Stimulated activated CD4-positive, alpha-beta T cell treated with anti-CD3 and anti-CD28 coated beads, Interleukin-4, amount 100 ng/mL, for 24 hours (primary cell): ENCODE measurements at places on chromosomes 1 and 21.

- no peak for DNase-seq
These were observed 238.0 kb downstream of the TM2D1 start for GRCh38 chr1:61486783-61487536.

GRCh38 chr1:209405183-209405814 is 178.2 kb upstream of the CAMK1G start:
- no peak for DNase-seq

GRCh38 chr1:226404063-226404903 is 3.6 kb downstream of the PARP1 start:
- no peak for DNase-seq

- no peak for DNase-seq
These were observed 196.5 kb downstream of the TPR start for GRCh38 chr1:186178426-186179043.

DNA sequence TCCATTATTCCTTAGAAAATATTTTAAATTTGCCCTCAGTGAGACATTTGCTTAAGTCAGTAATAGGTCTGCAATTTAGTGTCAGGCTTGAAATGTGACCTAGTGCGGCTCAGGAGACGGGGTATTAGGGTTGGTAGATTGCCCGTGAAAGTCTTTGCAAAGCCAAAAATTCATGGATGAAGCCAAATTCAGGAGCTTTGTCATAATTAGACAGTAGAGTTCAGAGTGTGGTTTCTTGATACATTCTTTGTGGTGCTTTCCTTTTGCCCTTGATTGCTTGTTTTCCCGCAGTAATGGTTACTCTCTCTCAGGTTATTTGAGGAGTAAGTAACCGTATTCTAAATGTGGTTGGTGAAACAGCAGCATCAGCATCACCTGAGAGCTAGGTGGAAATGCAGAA is 120.7 kb downstream of the RPS6KC1 start:
- no peak for DNase-seq

DNA sequence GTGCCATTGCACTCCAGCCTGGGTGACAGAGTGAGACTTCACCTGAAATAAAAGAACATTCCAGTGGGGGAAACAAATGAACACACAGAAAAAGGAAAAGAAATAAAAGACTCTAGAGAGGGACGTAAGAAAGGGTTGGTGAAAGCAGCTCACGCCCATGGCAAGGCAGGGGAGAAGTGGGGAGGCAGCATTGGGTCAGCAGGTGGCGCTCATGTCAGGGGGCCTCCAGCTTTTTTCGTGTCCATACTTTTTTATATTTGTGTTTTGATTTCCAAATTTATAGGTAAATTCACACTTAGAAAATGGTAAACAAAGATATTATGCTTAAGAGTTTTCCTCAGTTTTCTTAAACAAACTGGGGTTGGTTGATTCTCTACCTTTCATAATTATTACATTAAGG is 45.5 kb downstream of the VPS13D start:
- DNase-seq: peak; percentile 44

DNA sequence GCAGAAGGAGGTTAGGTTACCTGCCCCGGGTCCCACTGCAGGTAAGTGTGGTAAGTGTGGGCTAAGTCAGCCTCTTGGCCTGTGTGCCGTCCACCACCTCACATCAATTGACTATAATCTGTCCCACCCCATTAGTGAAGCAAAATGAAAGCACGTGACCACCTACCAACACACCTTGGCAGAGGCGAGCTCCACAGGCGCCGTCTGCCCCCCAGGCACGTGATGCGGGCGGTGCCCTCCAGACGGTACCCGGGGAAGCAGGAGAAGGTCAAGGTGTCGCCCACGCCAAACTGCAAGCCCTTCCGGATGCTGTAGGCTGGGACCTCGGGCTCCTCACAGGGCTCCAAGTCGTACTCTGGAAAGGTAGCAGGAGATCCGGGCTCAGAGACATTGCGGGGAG is 149.5 kb upstream of the HMGB4 start:
- no peak for DNase-seq

- DNase-seq: no peak
These were observed 3.1 kb downstream of the SIM2 start for GRCh38 chr21:36701756-36702621.

DNA sequence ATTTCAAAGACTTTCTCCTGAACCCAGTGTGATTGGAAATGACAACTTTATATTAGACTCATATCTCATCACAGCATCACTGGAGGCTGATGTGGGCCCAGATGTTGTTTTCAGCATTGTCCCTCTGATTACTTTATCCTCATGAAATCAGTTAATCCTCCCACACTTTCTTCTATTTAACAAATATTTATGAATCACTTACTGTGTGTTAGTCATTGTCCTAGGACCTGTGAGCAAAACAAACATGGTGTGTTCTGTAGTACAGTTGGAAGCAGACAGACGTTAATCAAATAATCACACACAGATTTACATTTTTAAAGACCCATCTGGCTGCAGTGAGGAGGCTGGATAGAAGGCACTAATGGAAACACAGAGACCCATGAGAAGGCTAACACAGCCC is 383.7 kb downstream of the PRDM2 start:
- DNase-seq: no peak

- no peak for DNase-seq
These were observed 41.2 kb downstream of the DPT start for GRCh38 chr1:168687816-168688215.

- no peak for DNase-seq
These were observed 39.1 kb downstream of the DYRK1A start for GRCh38 chr21:37405629-37406028.

DNA sequence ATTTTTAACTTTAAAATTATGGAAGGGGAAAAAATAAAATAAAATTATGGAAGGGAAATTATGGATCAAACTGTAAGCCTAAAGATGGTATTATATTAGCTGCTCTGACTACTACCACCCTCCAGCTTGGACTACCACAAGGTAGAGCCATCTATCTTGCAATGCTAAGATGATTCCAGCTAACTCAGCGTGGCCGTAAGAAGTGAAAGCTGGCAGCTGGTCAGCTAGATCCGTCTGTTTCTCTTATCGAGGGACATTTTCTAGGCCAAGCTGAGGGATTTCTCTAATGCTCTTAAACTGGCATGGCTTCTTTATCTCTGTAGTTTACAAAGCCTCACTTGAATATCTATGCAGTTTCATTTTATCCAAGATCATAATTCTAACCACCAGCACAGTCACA is 31.5 kb downstream of the LYST start:
- DNase-seq: no peak

GRCh38 chr1:172138634-172139033 is 281.9 kb upstream of the C1orf105 start:
- DNase-seq: no peak

GRCh38 chr1:226690460-226690982 is 48.6 kb downstream of the ITPKB start:
- DNase-seq: peak; percentile 54

DNA sequence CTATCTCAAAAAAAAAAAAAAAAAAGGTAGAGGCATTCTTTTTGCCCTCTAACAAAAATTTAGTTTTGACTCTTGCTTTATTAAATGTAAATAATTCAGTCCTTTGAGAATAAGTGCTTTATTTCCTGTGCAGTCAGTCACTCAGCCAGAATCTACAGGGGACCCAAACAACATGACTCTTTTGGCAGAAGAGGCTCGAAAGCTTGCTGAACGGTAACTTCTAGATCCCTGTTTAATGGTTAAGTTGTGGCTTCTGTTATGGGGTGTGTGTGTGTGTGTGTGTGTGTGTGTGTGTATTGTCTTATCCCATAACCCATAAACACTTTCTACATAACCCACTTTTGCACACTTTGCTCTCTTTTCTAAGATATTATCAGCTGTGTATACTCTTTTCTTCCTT is 54.9 kb upstream of the LAMC2 start:
- DNase-seq: no peak

- DNase-seq: peak; percentile 49
These were observed 951 bp downstream of the GGPS1 start for GRCh38 chr1:235329139-235329902.

DNA sequence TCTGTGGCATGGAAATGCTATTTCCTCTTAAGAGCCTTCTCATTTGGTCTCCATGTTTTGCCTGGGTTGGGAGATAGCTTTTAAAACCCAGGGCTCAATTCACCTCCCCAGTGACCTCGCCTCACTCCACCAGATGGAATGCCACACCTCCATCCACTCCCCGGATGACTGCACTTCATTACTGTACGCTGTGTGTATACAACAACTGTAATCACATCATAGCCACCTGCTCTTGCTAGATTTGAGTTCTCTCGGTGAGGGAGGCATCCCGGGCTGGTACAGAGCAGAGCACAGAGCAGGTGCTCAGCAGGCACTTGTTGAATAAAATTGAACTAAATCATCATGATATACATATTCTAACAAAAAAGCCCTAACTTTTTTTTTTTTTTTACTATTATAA is 26.0 kb downstream of the SDE2 start:
- no peak for DNase-seq

DNA sequence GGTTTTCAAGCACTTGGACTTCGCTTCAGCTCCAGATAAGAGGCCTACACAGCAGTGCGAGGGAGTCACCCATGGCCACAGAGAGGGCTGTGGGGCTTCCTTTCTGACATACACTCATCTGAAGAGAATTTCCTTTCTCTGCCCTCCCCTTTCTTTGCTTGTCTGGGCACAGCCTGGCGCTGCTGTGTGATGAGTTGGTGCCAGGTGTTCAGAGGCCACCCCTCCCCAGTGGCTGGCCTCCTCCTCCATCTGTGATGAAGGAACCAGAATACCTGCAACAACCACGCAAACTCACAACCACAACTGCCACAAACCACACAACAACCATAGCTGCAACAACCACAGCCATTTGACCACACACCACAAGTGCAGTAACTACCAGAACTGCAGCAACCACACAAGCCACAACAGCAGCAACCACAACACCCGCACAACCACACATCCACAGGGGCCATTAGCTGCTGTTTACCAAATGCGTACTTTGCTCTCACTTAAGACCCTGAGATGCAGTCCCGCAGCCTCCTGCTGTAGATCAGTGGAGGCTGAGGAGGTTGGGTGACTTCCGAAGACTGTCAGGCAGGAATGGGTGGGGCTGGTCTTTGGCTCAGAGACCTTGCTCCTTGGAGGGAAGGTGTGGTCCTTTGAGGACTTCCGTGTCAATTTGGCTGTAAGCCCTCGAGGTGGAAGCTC is 71.1 kb downstream of the IER5 start:
- peak; percentile 43 for DNase-seq

DNA sequence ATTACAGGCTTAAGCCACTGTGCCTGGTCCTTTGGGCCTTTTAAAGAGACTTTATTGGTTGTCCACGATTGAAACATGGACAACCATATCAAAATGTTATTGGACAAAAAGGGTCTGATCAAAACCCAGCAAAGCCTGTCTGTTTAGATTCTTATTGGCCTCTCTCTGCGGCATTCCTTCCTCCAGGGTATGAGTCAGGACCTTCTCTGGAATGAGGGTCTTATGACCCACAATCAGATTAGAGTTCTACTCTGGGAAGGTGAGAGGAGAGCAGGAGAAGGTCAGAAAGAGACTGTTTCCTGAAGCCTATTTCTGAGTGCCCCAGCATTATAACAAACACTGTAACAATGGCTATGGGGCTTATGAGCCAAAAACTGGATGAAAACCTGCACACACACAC is 7.9 kb downstream of the LURAP1 start:
- no peak for DNase-seq

DNA sequence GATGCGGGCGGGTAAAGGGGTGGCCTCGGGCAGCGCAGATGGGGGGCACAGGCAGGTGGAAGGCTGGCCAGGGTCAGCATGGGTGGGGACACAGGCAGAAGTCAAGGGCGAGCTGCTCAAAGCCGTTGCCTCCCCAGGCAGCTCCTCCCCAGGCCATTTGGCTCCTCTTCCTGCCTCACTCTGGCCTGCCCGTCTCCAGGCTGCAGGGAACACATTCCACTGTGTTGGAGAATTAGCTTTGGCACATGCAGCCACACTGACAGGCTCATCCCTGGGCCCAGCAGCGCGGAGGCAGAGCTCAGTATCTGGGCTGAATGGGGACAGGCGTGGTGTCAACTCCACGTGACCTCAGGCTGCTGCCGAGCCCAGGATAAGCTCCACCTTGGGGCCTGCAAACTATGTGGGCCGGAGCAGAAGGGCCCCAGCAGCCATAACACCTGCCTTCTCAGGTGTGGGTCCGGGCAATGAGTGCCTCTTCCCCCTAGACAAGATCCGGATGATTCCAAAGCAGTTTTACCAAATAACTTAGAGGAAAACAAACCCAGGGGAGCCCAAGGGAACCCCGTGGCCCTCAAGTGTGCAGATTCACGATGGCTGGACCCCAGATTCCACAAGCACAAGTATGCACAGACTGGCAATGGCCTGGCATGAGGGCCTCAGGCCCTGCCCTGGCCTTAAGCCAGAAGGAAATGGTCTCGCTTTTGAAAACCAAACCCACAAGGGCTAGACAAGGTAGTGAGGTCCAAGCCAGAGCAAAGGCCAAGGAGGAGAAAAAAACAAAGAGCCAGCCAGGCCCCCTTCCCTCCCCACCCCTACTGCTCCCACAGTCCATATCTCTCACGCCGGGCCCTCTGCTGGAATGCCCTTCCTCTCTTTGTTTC is 40.2 kb downstream of the HSPG2 start:
- DNase-seq: no peak

DNA sequence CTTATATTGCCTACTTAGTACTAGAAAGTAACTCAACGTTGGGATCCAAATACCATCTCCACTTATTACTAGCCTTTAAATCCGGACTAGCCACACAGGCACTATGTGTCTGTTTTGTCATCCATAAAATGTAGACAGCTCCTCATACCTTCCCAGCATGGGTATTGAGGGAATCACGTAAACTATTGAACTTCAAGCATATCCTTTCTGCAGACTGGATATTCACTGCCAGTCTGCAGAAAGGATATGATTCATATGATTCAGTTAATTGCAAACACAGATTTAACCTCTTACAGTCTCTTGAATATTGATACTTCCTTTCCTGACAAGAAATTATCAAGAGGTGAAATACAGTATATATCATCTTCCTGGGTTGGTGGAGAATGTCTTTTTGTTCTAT is 186.0 kb downstream of the LEPR start:
- DNase-seq: no peak

- DNase-seq: no peak
These were observed 7.3 kb downstream of the PATJ start for GRCh38 chr1:61749574-61749973.

DNA sequence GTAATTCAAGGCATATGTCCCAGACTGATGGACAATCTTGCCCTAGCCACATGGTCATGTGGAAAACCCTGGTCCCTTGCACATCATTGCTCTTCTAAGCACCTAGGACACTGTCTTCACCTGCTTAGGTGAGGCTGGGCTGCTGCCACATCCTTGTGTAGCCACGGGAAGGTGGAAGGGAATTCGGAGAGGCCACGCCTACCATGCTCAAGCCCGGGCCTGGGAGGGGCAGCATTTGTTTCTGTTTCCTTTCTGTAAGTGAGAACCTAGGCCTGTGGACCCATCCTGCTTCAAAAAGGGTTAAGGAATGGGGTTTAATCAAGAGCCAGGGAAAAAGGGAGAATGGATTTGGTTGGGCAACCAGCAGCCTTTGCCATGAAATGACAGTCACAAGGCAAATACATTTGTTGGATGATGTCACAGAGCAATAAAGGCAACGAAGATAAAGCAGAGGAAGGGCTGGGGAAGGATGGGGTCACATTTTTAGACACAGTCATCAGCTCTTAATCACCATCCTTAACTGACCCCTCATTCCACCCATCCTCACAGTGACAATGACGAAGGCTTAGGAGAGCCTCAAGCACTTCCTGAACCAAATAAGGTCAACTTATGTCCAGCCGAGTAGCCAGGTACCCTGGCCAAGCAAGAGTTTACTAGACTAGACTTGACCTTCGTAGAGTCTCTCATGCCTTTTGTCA is 10.1 kb upstream of the LRRC38 start:
- DNase-seq: no peak
